ENCODE measurements at places on chromosomes 2 and 18. TPM values are rescaled to one million over a fixed set of nuclear protein-coding genes. Genes with fewer than 3 reads are reported as not detected.

Gene LYG2
- not detected for total RNA-seq

Gene TUBA3D
- total RNA-seq = not detected

Gene EPAS1
- total RNA-seq = 74.0 TPM

Gene MATN3
- total RNA-seq = 1.5 TPM

Gene ALLC
- not detected for total RNA-seq

Gene VWA3B
- 0.18 TPM for total RNA-seq

Gene UCN
- 2.5 TPM for total RNA-seq

Gene UGT1A5
- total RNA-seq = not detected

Gene TRIM43
- 0.18 TPM for total RNA-seq

Gene FABP1
- 1.1 TPM for total RNA-seq

Gene RNASEH1
- 16.5 TPM for total RNA-seq

Gene GKN2
- total RNA-seq = 0.53 TPM

Gene COL4A4
- 38.8 TPM for total RNA-seq

Gene RNF152
- 51.4 TPM for total RNA-seq

Gene GCG
- total RNA-seq = not detected

Gene CYP26B1
- total RNA-seq = 48.2 TPM

Gene FER1L5
- total RNA-seq = 1.6 TPM

Gene ELOA2
- not detected for total RNA-seq

Gene ZAP70
- total RNA-seq = 4.3 TPM

Gene GREB1L
- 9.3 TPM for total RNA-seq

Gene ARL4C
- 20.4 TPM for total RNA-seq

Gene FAM210A
- 27.3 TPM for total RNA-seq

Gene IL36G
- not detected for total RNA-seq

Gene TTN
- total RNA-seq = 416 TPM

Gene TMEM247
- total RNA-seq = not detected

Gene ZNF514
- 25.3 TPM for total RNA-seq

Gene SERPINB3
- not detected for total RNA-seq

Gene INPP1
- total RNA-seq = 16.2 TPM

Gene NAT8
- total RNA-seq = 12.0 TPM

Gene MAP3K19
- total RNA-seq = 0.12 TPM

Gene ALK
- total RNA-seq = 0.29 TPM

Gene IL36B
- not detected for total RNA-seq

Gene TGFA
- 13.8 TPM for total RNA-seq

Gene UNC80
- total RNA-seq = 3.1 TPM

Gene CHST10
- 17.0 TPM for total RNA-seq

All from metanephros (tissue), 2 donors.